ENCODE measurements at places on chromosomes 4 and X.
A peak's percentile ranks its signal among the peaks of the same experiment; 100 is the strongest.

DNA sequence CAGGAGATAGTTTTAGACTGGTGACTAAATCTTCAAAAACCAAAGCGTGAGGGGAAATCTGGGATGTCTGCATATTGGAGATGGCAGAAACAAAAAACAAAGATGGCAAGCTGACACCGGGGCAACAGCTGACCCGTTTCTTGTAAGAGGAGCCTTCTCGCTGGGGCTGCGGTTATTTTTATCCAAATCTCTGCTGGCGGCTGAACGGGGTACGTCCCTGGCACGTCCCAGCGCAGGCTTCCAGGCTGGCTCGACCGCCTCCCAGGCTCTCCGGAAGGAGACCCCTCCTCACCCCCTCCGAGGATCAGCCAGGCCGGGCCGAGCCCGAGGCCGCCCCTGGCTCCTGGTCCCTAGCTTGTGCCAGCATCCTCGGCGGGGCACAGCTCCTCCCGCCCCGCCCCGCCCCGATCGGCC lies 403 bp downstream of the SGCB start:
- DNase-seq, result peak; percentile 36

DNA sequence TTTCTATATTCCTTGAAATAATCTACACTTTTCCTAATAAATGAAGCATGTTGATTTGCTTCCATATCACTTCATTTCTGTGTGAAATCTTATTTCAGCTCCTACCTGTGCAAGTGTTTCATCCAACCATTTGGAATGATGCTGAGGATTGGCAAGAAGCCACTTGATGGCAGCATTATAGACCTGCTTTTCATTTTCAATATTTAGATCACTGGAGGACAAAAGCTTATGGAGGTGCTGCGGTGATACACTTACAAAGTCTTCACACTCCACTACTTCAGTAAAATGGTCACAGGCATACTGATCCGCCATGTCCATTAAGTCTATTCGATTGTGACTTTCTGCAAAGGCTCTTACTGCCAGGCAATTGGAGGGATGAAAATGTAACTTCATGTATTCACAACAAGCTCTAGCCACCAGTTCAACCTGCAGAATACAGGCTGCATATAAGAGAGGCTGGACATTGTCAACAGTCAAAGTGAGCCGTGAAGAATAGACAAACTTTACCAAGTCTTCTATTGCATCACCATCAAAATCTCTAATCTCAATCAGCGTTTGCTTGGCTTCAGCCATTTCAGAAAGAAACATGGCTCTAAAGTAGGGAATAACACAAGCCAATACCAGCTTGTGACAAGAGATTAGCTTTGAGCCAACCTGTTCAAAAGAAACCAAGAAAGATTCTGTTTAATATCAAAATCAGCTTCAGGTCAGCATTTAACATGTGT lies 35.1 kb downstream of the KLHL8 start:
- DNase-seq, result no peak

GRCh38 chrX:124232523-124233201 lies 99.8 kb upstream of the TEX13D start:
- DNase-seq, result peak; percentile 78

GRCh38 chr4:2364654-2365053 lies 53.8 kb downstream of the ZFYVE28 start:
- DNase-seq, result peak; percentile 41

DNA sequence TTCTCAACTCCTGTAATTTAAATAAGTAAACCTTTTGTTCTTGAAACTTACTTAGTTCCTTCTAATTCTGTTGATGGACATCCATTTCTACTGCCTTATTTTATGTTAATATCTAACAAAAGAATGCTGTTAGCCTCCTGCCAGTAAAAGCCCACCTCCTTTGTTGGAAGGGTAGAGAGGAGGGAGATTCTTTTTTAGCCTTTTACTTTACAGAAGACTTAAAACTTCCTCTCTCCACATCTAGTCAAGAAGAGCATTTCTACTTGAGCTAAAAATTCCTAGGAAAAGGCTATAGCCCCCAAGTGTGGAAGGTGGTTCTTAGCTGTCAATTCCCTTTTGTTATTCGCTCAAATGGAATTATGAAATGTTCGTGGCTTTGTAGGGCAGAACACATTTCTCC lies 118.7 kb downstream of the ZIC3 start:
- DNase-seq, result no peak

GRCh38 chr4:86592553-86593249 lies 1.4 kb upstream of the PTPN13 start:
- no peak for DNase-seq

- no peak for DNase-seq
Observed at GRCh38 chrX:142655507-142655906, 370.2 kb upstream of the SPANXN4 start.

- DNase-seq, result no peak
Observed at GRCh38 chrX:151904989-151905388, 7.7 kb upstream of the MAGEA4 start.

DNA sequence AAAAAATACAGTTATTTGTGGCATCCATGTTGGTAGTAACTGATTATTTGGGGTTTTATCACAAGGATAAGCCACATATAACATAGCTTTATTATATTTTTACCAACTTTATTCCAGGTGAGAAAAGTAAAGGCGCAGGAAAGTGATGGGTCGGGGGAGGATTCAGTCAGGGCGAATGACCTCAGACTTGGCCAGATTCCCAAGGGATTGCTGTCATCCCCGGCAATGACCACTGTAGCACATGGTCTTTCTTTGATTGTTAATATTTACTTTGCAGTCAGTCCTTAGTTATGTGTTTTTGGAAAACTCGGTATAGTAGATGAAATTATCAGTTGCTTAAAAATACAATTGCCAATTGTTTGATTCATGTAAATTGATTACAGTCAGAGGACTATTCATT lies 17.6 kb downstream of the GRIA3 start:
- DNase-seq, result no peak

DNA sequence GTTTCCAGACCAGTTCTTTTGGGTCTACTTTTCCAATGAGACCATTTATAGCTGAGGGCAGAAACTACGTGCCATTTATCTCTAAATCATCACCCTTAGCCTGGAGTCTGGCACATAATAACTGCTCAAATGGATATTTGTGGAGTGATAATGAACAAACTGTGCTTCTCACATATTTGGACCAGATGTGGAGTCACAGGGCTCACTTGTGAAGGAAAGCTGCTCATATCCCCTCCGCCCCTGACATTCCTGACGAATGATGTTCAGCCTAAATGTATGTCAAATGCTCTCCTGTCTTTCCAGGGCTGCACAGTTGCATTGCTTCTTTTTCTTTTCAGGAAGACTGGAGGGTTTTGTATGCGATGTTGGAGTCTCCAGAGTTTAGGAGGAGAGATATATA lies 110.1 kb downstream of the GBA3 start:
- no peak for DNase-seq

Measured in activated CD4-positive, alpha-beta T cell treated with anti-CD3 and anti-CD28 coated beads, Interleukin-2, Interleukin-4, amounts not matched to agents 100 ng/mL and 50 ng/mL, durations not matched to agents 16 hours and 8 hours (primary cell).